Ammon's horn (tissue), 1 donor: ENCODE measurements at places on chromosomes 16 and 17.

- DNase-seq, result no peak
Observed at GRCh38 chr16:69865701-69866100, 85.4 kb upstream of the CLEC18A start.

GRCh38 chr17:43400943-43401717, 2.3 kb downstream of the ARL4D start:
- no peak for DNase-seq

DNA sequence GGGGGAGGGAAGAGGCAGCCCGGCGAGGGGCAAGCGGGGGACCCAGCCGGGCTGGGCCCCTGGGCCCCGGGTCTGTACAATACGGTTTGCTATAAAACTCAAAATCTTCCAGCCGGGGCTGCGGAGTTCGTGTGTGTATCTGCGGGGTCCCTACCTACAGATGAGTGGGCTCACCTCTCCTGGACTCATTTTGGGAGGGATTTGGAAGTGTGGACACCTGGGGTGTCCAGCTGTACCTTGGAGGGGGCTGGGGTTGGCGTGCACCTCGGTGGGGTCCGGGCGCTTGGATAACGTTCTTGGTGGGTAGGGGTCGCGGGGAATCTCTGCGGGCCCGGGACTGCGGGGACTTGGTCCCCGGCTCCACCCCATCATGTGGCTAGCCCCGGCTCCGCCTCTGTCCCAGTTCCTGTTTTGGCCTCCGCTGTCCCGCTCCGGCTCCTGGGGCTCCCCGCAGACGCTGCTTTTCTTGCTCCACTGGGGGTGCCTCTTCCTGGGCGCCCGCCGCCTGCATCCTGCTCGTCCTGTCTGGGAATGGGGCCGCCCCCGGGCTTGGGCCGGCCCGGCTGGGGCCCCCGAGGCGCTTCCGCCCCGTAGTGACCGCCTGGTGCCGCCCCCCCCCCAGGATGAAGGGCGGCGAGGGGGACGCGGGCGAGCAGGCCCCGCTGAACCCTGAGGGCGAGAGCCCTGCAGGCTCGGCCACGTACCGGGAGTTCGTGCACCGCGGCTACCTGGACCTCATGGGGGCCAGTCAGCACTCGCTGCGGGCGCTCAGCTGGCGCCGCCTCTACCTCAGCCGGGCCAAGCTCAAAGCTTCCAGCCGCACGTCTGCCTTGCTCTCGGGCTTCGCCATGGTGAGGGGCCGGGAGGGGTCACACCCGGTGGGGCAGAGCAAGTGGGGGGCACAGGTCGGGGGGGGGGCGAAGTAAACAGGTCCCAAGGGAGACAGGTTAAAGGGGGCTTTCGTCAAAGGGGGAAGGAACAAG, at the start of gene ORAI3:
Gene ORAI3, plus strand, starts transcription at position 402 of the 983 bp plus-strand sequence. Its CDS starts 222 bp downstream, at position 624.
- DNase-seq, result peak; percentile 84

DNA sequence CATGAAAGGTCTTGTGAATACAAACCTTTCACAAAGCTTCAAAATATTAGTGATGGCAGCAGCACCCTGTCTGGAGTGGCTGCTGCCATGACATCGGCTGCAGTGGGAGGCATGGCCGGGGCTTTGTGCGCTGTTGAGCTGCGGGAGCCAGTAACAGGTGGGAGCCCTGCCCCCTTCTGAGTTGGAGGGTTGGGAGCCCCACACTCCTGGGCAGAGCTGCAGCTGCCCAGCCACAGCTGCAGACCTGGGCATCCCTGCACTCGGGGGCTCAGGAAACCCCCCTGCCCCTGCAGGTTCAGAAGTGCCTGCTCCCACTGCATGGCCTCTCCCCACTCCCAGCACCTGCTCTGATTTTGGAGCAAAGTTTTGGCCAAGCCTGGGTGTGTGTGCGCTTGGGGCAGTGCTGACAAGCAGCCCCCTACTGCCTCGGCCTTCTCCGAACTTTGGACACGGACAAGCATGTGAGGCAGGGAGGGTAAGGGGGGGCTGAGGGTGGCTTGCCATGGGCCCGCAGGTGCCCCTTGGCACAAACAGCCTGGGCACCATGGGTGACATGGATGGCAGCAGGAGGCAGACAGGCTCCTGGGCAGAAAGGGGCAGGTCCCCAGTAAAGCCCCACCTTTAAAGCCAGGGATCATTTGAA, 42.7 kb downstream of the IST1 start:
- no peak for DNase-seq

DNA sequence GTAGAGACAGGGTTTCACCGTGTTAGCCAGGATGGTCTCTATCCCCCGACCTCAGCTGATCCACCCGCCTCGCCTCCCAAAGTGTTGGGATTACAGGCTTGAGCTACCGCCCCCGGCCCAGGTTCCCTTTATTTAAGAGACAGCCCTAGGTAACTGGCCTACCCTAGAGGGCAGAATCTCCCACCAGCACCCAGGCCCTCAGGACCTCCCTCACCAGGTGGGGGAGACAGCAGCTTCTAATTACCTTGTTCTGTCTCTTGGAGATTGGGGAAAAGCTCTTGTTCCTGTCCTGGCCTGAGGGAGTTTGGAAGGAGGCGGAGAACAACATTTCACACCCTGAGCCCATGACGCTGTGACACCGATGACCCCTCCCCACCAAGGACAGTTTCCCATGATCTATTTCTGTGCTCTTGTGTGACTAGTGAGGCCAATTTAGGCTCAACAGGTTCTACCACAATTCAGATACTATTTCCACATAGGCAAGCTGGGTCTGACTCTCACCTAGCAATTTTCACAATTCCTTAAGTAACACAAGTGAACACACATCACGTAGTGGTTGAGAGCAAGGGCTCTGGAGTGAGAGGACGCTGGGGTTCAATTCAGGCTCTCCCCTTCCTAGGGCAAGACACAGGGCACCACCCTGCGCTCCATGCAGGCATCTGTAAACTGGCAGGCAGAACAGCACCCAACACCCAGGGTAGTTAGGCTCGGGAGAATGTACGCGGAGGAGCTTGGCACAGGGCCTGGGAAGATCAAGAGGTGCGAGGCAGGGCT, 20.4 kb downstream of the HDAC5 start:
- no peak for DNase-seq

- peak; percentile 94 for DNase-seq
Observed at GRCh38 chr16:30896889-30897733, 697 bp downstream of the CTF1 start.

- DNase-seq, result no peak
Observed at GRCh38 chr16:65305266-65305959, 183.6 kb upstream of the CDH11 start.

DNA sequence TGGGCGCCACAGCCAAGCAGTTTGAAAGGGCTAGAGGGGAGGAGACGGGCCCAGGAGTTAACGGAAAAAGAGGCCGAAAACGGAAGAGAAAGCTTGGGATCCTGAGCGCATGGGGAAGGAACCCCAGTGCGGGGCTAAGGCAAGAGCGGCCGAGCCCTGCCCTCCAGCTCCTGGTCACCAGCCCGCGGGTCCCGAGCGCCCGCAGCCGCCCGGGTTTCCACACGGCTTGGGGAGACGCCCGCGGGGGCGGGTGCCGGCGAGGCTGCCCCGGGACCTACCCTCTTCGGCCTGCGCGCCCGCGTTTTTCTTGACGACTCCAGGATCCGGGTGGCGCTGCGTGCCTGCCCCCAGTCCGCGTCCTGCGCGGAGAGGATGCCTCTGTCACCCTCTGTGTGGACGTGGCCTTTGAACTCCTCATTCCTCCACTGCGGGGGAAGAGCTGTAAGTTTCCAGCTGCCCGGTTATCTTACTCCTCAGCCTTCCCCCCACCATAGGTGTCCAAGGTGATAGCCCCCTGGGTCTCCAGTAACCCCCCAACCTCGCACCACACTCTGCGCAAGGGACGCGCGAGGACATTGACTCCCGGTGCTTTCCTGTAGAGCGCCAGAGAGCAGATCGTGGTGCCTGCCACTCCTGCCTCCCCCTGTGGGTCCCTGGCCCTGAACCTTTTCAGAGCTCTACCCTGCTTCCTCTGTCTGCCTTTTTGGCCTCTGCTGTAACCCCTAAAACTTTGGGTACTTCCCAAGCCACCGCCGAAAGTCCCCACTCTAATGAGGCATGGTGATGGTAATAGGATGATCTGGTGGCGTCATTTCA, 1.7 kb upstream of the CDH11 start:
- DNase-seq, result peak; percentile 30

DNA sequence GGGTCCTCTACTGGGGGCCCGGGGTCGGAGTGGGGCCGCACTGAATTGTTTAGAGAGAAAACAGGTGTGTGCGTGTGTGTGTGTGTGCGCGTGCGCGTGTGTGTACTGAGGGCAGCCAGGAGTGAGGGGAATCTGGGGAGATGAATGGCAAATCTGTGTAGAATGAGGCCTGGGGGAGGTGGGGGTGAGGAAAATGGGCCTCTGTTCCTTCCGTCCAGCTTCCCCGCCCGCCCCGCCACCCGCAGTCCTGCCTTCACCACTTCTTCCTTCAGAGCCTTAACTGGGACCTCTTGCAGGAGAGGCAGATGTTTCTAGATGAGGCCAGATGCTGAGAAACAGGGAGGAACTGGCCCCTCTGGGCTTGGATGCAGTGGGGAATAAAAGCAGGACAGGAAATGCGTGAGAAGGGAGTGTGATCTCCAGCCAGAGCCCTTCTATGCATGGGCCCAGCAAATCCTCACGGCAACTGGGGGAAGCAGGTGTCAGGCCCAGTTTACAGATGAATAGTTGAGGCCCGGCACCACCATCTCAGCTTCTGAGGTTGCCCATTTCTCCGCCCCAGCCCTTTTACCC, 29.7 kb upstream of the NGFR start:
- DNase-seq, result no peak

- no peak for DNase-seq
Observed at GRCh38 chr16:31246296-31246695, 13.5 kb upstream of the ITGAM start.

DNA sequence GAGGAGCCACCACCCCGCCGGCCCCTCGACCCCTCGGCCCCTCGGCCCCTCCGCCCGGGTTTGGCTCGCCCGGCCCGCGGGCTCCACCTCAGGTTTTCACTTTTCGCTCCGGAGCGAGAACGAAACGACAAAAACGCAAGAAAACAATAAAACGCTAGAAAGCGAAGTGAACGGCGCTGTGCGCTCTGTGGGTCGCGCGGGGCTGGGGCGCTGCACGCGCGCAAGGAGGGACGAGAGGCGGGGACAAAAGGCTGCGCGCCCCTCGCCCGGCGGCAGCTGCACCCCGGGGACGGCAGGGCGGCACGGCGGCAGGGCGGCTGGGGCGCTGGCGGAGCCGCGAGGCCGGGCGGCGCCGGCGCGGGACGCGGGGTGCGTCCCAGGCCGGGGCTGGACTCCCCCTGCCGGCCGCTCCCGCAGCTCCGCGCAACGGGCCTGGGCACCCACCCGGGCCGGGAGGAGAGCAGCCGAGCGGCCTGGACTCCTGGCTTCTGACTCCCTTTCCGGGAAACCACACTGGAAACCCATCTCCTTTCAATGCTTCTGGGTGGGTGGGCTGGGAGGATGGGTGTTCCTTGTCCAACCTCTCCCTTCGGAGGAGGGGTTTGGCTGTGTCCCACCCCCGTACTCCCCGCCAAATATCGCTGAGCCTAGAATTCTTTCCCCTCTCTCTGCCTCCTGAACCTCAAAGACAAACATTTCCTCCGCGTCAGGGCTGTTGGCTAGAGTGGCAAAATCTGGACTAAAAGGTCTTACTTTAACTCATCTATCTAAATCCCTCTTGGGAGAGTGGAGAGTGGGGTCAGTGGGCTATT, 9.9 kb downstream of the TBX2 start:
- peak; percentile 37 for DNase-seq

- DNase-seq, result no peak
Observed at GRCh38 chr17:46809110-46809571, 9.4 kb downstream of the WNT3 start.

- DNase-seq, result peak; percentile 84
Observed at GRCh38 chr17:60327134-60327900, 64.6 kb downstream of the USP32 start.

DNA sequence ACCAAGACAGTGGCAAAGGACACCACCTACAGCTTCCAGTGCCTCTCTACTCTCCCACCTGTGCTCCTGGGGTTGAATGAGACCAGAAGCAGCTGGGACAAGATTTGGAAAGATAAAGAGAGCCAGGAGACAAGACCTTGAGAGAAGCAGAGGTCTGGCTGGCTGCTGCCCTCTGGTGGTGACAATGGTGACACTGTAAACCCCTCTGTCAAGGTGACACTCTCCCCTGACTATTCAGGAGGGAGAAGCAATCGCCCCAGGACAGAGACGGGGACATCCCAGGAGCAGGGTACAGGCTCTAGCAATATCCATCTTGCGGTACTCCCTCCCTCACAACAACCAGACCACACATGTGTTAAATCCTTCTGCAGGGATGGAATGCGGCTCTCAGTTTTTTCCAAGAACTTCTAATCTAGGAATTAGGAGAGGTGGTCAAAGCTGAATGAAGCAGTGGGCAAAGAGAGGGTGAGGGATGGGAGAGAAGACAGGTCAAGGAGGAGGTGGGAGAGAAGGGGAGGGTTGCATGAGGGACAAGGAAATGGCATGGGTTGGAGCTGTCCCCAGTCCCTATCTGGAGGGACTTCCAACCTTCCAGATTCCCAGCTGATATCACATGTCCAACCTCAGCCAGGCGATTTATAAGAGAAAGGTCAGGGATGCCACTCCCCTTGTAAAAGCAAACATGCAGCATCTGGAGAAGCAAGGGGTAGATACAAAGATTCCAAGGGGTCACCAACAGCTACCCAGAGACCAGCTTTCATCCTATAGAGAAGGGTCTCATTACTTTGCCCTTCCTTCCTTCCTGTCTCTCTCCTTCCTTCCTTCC, 2.9 kb downstream of the PHOSPHO1 start:
- peak; percentile 82 for DNase-seq

DNA sequence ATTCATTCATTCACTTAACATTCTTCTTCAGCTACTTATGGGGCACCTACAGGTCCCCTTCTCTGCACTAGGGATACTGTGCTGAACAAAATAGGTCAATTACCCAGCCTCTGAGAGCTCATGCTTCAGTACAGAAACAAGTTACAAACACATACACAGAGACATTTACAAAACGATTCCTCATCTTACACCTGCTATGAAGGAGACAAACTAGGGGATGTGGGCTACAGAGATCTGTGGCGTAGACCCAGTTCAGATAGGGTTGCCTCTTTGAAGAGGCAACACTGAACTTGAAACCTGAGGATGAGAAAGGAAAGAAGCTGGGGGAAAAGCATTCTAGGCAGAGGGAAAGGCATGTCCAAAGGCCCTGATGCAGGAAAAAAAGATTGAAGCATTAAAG, 5.2 kb downstream of the IL21R start:
- DNase-seq, result no peak

- no peak for DNase-seq
Observed at GRCh38 chr17:51434434-51435170, 174.3 kb downstream of the UTP18 start.
